Activated CD8-positive, alpha-beta memory T cell treated with anti-CD3 and anti-CD28 coated beads for 1 hour (primary cell): ENCODE measurements at places on chromosomes 6 and 20.

- DNase-seq, result no peak
Measured at GRCh38 chr6:44470746-44471145, 83.2 kb downstream of the CDC5L start.

GRCh38 chr20:21228511-21228910 lies 74.6 kb upstream of the XRN2 start:
- DNase-seq, result no peak

DNA sequence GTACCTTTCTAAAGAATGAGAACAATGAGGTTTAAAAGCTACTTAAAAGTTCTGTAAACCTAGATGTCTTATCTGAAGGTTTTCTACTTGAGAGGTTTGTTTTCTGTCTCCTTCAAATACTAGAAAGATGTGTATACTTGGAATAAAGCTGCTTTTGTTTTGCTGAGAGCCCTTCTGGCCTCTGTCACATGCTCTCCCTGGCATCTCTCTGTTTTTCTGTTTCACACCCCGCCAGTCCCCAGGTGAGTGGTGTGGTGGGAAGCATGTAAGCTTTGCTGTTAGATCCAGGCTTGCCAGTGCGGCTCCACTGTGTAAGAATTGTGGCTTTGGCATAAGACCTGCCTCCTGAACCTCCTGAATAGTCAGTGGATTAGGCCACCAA lies 56.8 kb downstream of the SNX9 start:
- no peak for DNase-seq

GRCh38 chr20:5212907-5213487 lies 86.2 kb downstream of the CDS2 start:
- DNase-seq, result no peak

DNA sequence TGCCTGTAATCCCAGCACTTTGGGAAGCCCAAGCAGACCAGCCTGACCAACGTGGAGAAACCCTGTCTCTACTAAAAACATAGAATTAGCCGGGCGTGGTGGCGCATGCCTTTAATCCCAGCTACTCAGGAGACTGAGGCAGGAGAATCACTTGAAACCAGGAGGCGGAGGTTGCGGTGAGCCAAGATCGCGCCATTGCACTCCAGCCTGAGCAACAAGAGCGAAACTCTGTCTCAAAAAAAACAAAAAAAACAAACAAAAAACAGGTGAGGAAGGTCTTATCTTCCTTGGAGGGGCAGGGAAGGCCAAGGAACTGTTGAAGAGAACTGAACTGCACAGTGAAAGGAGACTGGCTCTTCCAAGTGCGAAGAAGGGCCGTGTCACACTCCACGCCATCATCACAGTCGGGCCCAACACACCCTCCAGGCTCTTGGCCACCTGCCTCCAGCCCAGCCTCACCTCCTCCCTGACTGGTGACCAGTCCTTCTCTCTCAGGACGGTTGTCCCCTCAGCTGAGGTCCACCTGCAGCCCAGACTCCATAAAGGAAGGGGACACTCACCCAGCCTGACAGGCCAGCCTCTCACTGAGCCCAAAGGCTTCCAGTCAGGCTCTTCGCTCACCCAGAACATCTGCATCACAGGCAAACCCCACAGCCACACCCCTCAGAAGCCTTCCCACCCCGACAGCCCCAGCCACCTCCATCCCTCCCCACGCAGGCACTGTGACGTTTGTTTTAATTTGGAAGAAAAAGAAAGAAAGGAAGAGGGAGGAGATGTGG lies 4.1 kb downstream of the ZC3H12D start:
- DNase-seq, result no peak
